ENCODE measurements at places on chromosomes 7 and 10.

DNA sequence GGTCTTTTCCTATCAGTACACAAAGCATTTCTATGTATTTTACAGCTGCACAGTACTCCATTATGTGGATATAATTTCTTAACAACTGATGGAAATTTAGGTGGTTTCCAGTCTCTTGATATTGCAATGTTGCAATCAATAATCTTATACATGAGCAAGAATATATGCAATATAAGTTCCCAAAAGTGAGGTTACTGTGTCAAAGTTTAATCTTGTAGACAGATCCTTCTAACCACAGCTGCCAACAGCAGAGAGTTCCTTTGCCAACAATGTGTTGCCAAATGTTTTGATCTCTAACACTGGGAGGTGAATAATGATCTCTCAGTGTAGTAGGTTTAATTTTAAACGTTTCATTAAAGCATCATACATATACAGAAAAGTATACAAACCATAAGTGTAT, 54.5 kb downstream of the CUL2 start:
- DNase-seq, result no peak

GRCh38 chr7:40580776-40581175, 446.0 kb downstream of the SUGCT start:
- no peak for DNase-seq

DNA sequence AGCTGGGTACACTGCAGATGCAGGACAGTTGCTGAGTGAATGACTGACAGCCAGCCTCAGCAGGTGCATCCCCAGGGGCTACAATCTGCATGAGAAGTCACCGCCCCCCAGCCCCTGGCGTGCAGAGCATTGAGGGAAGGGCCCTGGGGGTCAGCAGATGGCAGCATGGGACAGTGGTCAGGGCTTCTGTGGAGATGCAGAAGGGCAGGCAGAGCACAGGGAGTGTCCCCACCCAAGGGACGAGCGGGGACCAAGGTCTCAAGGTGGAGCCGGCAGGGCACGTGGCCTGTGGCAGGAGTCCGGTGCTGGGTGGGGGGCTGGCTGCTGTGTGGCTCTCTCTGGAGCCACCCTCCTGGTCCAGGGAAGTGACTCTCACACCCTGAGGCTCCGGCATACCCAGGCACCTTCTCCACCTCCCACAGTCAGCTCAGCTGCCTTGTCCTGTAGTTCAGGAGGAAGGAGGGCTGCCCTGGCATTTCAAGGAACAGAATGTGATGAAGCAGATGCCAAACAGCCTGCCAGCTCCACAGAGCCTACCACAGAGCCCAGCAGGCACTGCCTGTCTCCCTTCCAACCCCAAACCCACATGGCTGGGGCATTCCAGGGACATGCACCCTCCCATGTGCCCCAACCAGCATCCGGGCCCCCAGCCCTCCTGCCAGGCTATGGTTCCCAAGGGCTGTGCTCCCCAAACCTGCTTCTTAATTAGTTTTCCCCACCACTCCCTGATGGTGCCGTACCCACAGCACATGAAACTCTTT, 114.5 kb downstream of the TMEM130 start:
- no peak for DNase-seq

DNA sequence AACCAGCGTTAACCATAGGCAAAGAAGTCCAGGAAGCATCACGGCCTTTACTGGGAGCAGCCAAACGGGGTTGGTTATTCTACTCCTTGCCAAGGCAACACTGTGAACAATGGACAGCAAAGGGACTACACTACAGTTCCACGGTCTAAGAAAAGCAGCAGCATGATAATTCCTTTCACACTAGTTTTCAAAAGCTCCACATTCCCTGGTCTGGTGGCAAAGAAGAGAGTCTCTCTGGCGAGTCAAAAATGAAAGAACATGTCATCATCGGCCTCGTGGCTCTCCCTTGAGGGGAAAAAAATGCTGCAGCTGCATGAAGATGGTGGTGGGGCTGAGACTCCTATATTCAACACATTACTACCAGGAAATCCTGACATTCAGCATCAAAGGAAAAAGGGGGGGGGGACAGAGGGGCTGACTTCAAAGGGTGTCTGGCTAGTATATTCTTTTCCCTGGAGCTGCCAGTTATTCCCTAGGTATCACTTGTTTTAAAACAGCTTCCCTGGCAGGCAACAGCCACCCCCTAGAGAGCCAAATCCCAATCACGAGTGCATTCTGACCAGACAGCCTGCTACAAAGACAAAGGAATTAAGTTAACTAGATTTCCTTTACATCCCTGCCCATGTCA, 49.1 kb downstream of the SLC37A3 start:
- DNase-seq, result no peak

- no peak for DNase-seq
Observed at GRCh38 chr10:9450801-9451200, 1396.3 kb downstream of the GATA3 start.

DNA sequence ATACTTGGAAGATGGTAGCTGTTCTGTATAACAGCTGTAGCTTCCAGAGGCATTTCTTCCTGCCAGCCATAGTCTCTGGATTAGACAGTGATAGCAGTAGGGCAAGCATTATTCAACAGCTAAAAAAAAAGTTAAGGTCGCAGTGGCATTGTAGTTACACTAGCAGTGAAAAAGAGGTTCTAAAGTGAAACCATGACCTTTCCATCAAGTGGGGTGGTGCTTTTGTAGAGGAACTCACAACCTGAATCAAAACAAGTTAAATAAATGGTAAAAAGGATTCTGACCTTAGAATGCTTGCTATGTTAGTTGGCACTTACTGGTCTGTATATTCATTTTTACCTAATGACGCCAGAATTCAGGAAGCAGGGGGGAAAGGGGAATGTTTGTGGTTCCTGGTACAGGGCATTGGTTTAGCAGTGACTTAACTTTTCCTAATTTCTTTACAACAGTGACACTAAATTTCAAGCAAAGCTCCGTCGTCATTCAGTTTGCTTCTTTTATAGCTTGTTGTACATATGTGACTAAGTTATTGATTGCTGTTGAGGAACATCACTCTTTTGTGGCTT, 55.0 kb downstream of the GBF1 start:
- DNase-seq, result peak; percentile 66

- DNase-seq, result no peak
Observed at GRCh38 chr10:124176349-124177179, 83.2 kb upstream of the CHST15 start.

DNA sequence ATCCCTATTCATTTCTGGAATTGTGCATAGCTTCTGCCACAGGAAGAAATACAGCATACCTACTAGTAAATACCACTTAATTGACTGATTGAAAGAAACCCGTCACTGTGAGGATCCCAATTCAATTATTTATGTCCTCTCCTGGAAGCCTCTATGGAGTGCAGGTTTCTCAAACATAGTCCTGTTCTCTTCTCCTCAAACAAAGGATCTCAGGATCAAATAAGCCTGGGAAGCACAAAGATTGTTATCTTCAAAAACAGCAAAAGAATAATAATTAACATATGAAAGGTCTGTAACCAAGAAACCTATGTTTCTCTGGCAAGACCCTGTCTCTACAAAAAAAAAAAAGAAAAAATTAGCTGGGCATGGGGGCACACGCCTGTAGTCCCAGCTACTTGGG, 127.3 kb downstream of the KCNMA1 start:
- no peak for DNase-seq

DNA sequence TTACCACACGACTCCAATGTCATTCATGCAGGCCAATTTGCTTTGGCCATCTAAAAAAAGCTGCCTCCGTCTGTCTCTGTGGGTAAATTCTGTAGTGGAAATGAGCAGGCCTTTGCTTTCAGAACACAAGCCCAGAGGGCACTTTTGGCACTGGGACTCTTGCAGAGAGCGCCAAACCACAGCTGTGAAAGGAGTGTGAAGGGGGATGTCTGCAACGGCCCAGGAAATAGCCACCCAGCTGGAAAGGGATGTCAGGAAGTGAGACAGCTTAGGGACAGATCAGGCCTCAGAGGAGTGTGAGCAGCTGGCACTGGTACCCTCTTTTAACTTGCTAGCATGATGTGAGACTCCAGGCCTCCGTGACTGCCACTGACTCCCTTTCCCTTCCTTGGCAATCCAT, 152.4 kb downstream of the DKK1 start:
- no peak for DNase-seq

DNA sequence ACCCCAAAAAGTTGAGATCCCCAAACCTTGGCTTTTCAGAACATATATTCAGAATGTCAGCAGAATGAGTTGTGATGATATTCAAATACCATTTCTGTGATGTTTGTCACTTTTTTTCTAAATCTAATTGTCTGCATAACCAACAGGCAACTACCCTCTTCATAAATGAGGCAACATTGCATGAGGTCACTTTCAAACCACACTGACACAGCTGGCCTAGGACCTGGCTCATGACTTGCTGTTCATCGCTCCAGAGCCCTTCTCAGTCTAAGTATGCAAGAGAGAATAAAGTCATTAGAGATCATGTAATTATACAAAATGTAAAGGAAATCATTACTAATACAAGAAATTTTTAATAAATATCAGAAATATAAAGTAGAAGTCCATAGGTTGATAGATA, 681.9 kb downstream of the GRM8 start:
- no peak for DNase-seq

DNA sequence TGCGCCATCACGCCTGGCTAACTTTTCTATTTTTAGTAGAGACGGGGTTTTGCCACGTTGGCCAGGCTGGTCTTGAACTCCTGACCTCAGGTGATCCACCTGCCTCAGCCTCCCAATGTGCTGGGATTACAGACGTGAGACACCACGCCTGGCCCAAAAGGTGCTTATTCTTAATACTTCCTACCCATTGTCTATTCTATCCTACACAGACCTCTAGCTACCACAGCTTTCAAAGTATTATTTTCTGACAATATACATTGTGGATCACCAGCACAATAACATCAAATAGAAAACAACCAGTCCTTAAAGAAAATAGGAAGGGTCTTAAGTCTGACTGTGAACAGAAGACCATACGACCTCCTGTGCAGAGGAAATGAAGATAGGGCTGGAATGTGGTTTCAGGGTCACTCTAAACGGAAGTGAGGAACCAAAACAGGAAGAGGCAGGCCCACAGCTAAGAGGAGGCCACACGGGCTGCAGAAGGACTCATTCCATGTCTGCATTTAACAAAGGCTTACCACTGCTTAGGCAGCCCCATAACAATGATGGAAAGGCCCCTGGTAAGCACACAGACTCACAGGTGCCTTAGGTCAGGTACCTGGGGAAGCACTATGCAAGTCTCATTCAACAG, 115.2 kb downstream of the ZFAND4 start:
- DNase-seq, result no peak

- DNase-seq, result no peak
Observed at GRCh38 chr10:132453470-132453861, 56.5 kb downstream of the PWWP2B start.

GRCh38 chr7:43692582-43693373, 36.5 kb downstream of the COA1 start:
- no peak for DNase-seq

GRCh38 chr7:74684921-74685320, 27.4 kb downstream of the GTF2I start:
- DNase-seq, result no peak
